AG08395 (cell line): ENCODE measurements at places on chromosomes 7 and 10.

- no peak for DNase-seq
These were observed 355.3 kb downstream of the ARL4A start for GRCh38 chr7:13042605-13043236.

GRCh38 chr7:138499340-138499739 lies 39.3 kb downstream of the TRIM24 start:
- no peak for DNase-seq

- DNase-seq, result no peak
These were observed 105.6 kb downstream of the SVIL start for GRCh38 chr10:29529146-29529545.

- no peak for DNase-seq
These were observed 9.8 kb downstream of the TMEM209 start for GRCh38 chr7:130195396-130195795.

- no peak for DNase-seq
These were observed 41.7 kb downstream of the SP8 start for GRCh38 chr7:20744954-20745446.

DNA sequence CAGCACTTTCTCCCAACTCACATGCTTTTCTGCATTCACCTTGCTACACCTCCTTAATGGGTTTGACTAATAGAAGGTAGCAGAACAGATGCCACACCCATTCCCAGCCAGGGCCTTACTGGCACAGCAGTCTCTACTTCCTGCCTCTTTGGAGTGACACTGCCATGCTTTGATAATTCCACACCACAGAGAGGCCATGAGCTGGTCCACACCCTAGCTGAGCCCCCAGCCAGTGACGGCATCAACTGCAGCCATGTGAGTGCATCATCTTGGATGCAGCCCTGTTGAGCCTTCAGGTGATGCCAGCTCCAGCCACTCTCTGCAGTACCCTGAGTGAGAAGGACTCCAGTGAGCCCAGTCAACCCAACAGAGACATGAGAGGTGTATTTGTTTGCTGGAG lies 27.5 kb upstream of the EZH2 start:
- DNase-seq, result no peak

DNA sequence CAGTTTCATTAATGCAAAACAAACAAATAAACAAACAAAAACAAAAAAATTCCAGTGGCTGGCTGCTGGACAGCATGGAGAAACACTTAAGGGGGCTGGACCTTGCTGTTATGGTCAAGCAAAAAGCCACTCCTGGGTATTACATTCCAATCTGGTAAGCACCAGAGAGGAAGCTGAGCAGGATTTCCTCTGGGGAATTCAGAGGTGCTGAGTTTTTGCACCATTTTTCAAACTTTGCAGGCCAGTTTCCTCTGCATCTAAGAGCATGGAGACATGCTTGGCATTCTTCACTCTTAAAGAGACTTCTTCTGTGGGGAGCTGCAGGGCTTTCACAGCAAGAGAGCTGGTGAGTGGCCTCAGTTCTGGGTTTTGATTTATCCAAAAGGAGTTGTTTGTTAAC lies 84.5 kb downstream of the FZD1 start:
- peak; percentile 67 for DNase-seq

GRCh38 chr7:71746006-71746405 lies 614.1 kb downstream of the GALNT17 start:
- DNase-seq, result no peak
